ENCODE measurements at places on chromosomes 7 and 10.

GRCh38 chr7:149723795-149724495 lies 49.4 kb downstream of the ZNF467 start:
- DNase-seq = no peak

DNA sequence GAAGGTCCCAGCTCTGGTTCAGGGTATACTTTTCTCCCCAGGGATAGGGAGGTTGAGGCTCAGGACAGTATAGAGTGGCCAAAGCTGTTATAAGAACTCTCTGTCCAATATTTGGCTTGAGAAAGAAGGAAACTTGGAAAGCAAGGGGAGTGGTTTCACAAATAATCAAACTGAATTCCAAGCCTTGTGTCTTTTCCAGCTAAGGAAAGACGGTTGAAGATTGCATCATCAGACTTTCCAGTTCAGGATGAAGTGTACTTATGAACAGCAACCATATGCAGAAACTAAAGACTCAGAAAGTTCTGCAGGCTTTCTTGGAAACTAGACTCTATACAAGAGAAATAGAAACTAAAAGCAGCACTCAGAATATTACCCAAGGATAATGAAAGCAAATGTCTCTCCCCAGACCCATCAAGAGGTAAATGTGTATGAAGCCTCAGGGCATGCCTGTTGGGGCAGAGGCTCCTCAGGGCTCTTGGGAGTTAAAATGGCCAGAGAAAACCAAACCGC lies 46.4 kb downstream of the RAMP3 start:
- no peak for DNase-seq

DNA sequence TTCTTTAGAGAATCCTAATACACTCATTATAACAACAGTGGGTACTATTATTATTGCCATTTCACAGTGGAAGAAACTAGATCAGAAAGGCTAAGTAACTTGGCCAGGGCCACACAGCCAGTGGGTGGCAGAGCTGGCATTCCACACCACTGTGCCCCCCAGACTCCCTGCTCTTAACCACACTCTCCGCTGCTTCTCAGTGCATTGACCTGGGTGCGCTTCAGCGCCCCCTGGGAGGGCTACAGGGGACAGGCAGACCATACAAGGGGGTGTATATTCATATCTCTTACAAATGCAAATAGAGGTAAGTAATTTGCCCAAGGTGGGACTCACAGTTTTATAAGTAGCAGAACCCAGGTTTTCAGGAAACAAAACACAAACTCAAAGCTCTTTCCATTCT lies 77.0 kb upstream of the NMT2 start:
- no peak for DNase-seq

DNA sequence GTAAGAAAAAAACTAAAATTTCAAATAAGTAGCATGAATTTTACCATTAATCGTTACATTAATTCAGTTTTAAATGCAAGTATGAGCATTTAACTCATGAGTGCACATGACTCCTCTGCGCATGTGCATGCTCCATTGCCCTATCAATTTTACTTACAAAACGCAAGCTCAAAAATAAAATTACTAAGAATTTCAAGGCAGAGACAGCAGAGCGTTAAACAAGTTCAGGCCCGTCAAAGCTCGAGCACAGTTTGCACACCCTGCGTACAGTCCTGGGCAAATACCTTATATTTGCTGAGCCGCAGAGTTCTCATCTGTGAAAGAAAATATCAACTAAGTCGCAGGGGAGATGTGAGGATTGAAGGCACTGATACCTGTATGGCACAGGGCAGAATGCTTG lies 373.6 kb downstream of the BBS9 start:
- DNase-seq = no peak

DNA sequence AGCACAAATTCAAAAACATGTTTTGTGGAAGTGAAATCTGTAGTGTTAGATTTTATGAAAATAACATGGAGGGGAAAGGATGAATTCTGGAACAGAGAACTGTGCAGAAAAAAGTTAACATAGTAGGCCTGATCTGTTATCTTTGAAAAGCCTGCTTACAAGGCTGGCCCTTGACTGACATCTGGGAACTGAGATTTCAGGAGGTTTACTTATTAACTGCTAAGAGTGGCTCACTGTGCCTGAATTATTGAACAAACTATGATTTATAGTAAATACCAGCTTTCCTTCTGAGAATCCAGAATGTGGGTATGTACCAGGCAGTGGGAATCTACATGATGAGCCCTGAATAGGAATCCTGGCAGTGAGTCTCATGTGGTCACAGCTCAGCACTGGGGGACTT lies 30.5 kb downstream of the NSUN6 start:
- DNase-seq = no peak

DNA sequence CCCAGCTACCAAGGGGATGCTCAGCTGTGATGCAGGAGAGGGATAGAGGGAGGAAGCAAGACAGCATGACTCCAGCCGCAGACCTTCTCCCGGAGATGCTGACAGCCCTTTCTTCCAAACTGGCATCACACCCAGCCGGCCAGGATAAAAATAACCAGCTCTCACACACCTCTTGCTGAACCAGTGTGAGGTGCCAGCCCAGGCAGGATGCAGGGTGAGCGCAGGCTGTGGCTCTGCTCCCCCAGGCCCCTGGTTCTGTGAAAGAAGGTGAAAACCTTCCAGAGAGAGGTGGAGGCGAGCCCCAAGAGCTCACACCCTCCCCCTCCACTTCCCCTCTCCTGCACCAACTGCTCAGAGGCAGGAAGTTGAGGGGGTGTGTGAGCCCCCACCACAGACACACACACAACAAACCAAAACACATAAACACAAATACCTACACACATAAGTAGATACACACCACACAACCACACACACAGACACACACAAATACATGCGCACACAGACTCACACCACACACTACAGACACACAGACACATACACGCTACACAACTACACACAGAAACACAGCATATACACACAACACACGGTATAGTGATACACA lies 4.0 kb downstream of the GPR15LG start:
- DNase-seq = no peak

GRCh38 chr10:33363106-33363505 lies 28.6 kb upstream of the NRP1 start:
- no peak for DNase-seq

GRCh38 chr10:58107506-58107905 lies 160.2 kb downstream of the IPMK start:
- no peak for DNase-seq

DNA sequence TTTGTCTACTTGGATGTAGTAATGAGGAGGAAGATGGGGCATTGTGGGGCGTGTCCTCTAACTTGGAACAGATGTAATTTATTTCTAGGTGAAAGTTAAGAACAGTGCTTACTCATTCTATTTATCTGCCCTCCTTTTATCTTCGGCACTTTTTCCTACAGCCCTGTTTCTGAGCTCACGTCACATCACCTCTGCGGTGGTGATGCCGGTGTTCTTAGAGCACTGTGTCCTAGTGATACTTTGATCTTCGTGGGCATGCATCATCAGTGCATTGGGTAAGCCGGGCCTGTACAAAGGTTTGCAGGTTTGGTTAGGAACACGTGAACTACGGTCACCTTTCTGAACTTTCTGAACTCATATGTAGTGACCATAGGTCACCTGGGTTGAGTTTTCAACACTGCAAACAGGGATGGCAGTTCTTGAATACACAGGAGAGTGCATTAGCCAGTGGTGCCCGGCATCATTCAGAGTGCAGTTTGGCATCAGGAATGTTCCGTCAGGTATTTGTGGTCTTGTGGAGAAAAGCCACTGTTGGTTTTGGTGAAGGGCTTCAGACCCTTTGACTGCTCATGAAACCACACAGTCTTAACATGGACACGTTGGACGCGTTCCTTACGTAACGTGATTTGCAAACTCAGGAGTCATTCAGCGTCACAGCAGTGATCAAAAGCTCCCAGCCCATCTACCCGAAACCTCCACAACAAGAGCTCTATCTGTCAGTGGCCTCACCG lies 5.6 kb downstream of the POR start:
- DNase-seq = peak; percentile 23

GRCh38 chr10:60957667-60958221 lies 13.8 kb upstream of the RHOBTB1 start:
- no peak for DNase-seq

GRCh38 chr7:30430777-30431176 lies 47.8 kb downstream of the NOD1 start:
- no peak for DNase-seq

DNA sequence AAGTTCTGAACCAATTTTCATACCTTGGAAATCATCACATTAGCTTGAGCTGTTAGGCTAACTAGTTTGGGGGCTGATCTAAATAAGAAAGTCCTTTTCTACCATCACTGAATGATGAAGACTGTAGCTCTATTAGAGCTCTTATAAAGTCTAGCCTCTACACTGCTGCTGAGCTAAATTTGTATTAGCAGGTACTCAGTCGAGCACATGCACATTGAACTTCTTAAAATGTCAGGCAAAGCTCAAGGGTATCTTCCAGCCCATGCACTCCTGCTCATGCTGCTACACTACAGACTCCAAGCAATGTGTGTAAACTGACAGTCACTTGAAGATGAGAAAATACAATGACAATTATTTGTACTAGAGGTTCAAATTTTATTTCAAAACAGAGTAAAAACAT lies 158.8 kb upstream of the TMEM229A start:
- DNase-seq = no peak

DNA sequence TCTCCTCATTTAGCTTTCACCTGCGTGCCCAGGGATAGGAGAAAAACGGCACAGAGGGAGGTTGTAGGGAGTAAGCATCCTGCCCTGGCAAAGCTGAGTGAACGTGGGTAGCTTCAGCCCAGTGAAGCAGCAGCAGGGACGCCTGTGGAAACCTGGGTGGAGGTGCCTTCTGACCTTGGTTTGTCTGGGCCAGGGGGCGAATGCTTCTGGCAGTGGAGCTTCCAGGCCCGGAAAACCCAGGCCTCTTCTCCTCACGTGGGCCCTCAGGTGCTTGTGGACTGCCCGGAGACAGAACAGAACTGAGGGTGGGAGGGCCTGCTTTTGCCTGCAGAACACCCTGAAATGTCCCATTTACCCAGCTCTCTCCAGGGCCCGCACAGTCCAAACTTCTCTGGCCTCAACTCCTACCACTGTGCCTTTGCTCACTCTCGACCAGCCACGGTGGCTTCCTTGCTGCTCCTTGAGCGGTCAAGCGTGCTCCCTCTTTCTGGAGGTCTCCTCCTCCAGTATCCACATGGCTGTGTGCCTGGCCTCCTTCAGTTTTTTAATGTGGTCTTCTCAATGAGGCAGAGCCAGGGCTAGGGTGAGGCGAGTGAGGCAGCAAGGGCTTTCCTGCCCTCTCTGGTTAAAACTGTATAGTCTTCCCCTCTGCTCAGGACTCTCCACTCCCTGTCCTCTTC lies 62.4 kb downstream of the TMEM209 start:
- DNase-seq = no peak

DNA sequence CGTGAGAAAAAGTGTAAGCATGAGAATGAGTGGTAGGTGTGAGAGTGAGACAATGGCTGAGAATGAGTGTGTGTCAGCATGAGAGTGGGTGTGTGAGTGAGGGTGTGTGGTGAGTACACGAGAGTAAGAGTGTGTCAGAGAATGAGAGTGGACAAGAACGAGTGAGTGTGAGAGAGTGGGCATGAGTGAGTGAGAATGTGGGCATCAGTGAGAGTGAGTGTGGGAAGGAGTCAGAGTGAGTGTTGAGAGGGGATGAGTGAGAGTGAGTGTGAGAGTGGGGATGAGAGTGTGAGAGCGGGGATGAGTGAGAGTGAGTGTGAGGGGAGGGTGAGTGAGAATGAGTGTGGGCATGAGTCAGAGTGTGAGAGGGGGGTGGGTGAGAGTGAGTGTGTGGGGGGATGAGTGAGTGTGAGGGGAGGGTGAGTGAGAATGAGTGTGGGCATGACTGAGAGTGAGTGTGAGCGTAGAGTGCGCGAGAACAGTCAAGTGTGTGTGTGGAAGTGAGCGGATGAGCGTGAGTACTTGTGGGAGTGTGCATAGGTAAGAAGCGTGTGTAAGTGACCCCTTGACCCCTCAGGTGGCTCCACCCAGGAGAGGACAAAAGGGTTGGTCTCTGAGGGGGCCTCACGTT lies 75.8 kb downstream of the GOLGA7B start:
- DNase-seq = no peak

DNA sequence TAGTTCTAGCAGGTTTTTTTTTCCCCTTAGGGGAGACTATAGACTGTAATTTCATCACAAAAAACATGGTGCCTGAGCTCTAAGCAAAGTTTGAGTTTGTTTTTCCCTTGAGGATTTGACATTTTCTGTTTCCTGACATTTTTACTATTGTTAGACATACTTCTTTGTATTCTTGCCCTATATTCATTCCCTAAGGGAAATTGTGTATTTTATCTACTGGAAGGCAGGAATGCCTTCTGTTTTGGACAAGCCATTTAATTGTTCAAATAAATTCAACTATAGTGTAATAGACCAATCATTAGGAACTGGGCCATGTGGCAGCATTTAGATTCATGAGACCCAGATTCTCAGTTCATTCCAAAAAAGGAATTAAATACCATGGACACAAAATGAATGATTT lies 335.0 kb downstream of the EXOC4 start:
- no peak for DNase-seq

- peak; percentile 74 for DNase-seq
Measured at GRCh38 chr10:100009793-100010676, at the start of gene DNMBP. Gene DNMBP, minus strand, starts transcription at chr10:100009947. Its CDS starts 37,823 bp downstream, at chr10:99972124.

GRCh38 chr10:119705434-119705831 lies 20.4 kb upstream of the INPP5F start:
- no peak for DNase-seq

DNA sequence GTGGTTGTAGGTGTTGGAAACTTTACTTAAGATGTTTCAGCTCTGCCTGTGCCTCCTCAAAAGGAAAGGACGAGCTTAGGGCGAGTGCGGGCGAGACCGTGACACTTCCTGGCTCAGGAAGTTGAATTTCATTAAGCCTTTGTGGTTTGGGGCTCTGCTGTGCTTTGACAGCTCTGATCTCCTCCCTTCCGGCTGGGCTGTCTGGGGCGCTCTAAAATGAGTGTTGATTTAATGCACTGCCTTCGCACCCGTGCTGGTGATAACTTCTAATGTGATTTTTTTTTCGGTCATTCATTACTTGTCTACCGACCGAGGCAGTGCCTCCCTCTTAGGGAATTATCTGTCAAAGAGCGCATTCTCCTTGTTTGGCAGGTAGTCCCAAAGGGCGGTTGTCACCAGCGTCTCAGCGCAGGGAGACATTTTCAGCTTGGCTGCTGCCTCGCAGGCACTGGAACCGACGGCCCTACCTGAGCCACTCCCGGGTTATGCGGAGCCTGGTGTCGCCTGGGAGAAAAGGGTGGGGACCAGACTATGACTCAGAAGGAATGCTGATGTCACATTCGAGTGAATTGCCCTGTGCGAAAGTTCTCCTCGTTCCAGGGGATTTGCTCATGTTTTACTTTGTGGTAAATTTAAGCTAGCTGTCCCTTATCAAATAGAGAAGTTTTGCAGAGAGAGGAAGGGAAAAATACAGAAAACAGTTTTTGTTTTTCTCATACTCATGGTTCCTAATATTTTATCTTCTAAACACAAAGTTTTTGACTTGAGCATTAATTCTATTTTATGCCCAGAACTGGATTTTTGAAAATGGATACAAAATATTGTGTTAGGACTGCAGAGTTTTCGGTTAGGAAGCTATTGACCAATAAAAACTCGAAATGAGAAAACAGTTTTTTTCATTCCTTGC lies 920 bp downstream of the TES start:
- DNase-seq = peak; percentile 79

DNA sequence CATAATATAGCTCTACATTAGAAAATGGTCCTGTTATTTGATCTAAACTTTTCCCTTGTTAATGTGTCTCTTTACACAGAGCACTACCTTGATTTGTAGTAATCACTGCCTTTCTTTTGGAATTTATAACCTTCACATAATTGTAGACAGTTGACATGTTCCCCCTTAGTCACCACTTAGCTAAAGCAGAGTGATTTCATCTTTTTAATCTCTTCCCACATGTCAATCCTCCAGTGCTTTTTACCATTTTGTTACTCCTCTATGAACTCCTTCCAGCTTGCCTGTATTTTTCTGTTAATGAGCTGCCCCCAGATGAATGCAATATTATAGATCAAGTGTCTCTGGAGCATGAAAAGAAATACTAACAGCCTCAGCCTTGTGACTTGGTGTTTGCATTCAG lies 2.6 kb upstream of the PPP1R3A start:
- DNase-seq = no peak

Data from activated CD4-positive, alpha-beta T cell treated with anti-CD3 and anti-CD28 coated beads, Interleukin-2, amount 50 U/mL, for 1 hour (primary cell).